ENCODE measurements at places on chromosomes 12 and 14. TPM values are rescaled to one million over a fixed set of nuclear protein-coding genes. Genes with fewer than 3 reads are reported as not detected.

- DNase-seq = no peak
These were observed 15.0 kb upstream of the MEG3 start for GRCh38 chr14:100810861-100811461.

GRCh38 chr12:119338593-119339363 lies 4.2 kb downstream of the CCDC60 start:
- no peak for DNase-seq

Gene IL22
- not detected for total RNA-seq

DNA sequence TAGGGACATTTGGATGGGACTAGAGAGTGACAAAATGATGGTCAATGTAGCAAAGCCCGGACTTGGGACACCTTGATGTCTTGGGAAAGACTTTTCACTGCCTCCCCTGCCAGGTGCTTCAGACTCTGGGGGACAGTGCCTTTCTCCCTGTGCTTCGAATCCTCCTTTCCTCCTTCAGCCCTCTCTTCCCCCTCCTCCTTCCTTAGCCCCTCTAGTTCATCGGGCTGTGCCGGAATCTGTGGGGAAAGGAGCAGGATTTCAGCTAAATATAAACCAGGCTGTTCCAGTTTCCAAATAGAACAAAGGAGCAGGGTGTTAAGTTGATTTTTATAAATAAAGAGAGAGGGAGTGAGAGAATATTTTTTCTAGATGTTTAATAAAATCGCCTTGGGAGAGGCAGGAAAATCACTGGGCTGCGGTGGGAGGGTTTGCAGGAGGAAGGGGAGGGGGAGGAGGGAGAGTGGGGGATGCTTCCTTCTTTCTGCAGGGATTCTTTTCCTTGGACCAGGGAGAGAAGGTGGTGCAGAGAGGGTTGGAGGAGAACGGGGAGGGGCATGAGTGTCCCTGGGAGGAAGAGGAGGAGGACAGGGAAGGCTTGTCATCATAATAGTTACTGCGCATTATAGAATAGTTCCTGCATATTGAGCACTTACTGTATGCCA lies 21.3 kb upstream of the CABP1 start:
- no peak for DNase-seq

Measured in natural killer cell (primary cell).